ENCODE measurements at places on chromosomes 3 and 15. TPM values are rescaled to one million over a fixed set of nuclear protein-coding genes. Genes with fewer than 3 reads are reported as not detected.

FBXO40 gene
- 0.09 TPM for total RNA-seq

CNTN6 gene
- 9.2 TPM for total RNA-seq

DLEC1 gene
- total RNA-seq: 2.7 TPM

NEK10 gene
- total RNA-seq: 0.49 TPM

C3orf85 gene
- not detected for total RNA-seq

SATB1 gene
- 28.4 TPM for total RNA-seq

CRYGS gene
- total RNA-seq: 3.8 TPM

DNA sequence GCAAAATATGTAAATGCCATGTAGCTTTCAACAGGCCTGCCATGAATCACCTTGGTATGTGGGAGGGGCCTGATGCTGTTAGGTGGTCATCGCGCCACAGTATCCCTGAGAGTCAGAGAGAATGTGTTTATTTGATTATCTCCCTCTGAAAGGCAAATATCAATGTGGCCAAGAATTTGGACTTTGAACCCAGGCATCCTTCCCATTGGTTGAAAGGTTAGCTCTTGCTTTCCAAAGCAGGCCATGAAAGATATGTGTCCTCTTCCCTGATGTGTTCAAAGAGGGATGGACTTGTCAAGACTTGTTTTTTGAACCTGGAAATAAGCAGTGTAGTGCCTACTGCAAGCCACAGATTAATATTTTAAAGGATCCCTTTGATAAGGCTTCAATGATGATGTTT is 36.7 kb downstream of the SRP14 start:
- no peak for DNase-seq

DNA sequence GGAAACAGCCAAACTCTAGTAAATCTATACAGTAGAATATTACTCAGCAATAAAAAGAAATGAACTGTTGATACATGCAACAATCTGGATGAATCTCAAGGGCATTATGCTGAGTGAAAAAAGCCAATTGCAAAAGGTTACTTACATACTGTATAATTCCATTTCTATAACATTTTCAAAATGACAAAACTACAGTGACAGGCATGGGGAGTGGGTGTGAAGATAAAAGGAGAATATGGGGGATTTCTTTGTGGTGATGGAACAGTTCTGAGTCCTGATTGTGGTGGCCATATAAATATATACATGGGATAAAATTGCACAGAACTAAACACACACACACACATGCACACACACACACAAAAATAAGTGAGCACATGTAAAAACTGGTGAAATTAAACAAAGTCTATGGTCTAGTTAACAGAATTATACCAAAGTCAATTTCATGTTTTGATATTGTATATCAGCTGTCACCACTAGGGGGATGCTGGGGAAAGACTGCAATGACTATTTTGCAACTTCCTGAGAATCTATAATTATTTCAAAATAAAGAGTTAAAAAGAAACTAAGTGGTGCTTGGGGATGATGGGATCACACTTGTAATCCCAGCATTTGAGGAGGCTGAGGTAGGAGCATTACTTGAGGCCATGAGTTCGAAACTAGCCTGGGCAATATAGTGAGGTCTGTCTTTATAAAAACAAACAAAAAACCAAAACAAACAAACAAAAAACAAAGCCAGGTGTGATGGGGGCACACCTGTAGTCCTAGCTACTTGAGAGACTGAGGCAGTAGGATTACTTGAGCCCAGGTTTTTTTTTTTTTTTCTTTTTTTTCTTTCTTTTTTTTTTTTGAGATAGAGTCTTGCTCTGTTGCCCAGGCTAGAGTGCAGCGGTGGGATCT is 66.0 kb downstream of the SPTSSB start:
- DNase-seq: no peak

- no peak for DNase-seq
These were observed 9.3 kb downstream of the B2M start for GRCh38 chr15:44720460-44721176.

DNA sequence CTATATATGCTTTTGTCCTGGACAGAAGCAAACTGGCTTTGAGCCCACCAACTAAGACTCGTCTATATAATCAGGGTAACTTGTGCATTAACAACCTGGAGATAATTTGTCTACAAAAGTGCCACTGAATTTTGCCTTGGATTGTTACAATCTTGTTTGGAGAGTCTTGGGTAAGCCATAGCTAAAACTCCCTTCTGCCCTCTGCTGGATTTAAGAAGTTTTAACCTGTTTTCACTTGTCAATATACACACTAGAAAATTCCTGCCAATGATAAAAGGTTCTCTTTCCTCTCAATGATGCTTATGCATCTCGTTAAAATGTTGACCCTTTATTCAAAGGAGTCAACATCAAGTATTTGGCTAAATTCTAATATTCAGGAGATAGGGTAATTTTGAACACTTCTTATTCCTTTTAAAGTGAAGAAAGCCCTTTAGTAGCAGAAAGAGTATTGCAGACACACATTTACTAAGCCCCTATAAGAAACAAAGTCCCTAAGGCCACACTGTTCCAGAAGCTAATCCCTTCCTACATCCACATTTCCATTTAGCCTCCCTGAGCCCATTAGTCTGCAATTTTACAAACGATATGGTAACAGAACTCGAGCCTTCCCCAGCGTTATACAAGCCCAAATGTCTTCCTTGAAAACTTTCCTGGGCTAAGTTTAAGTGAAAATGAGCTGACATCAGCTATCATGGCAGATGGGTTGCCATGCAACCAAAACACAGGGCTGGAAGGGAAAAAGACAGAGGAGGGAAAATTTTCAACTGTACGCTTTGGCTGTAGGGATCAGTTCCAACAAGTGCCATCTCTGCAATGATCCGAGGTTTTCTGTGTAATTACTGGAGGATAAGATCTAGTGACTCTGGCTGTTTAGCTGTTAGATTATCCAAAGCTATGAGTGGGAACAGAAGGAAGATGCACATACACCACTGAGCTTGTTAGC is 75.9 kb upstream of the FGF12 start:
- no peak for DNase-seq

DNA sequence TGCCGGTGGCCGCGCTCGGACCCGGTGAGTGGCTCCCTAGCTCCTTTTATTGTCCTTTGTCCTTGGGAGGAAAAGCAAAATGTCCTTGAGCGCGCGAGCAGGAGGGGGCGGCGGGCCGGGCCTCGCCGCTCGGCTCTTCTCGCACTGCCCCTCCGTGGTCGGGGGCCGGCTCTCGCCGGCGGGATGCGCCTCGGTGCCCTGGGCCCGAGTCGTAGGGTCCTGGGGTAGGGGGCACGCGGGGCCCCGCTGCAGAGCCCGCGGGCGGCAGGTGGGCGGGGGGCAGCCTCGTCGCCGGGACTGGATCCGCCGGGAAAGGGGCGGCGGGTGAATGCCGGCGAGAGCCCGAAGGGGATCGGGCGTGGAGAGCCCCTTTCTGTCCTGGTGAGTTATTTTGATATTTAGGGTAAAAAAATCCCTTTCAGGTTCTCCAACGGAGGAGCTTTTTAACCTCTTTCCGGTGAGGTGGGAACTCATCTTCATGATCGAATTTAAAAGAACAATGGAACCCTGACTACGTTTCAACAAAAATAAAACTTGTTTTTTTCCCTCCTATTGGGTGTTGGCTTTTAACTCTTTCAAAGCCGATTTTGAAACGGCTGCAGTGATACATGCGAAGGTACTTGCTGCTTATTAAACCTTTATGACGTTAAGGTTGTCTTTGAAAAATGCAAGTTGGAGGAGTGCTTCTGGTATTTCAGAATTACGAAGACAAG is 16.8 kb upstream of the CHD2 start:
- DNase-seq: peak; percentile 77

DNA sequence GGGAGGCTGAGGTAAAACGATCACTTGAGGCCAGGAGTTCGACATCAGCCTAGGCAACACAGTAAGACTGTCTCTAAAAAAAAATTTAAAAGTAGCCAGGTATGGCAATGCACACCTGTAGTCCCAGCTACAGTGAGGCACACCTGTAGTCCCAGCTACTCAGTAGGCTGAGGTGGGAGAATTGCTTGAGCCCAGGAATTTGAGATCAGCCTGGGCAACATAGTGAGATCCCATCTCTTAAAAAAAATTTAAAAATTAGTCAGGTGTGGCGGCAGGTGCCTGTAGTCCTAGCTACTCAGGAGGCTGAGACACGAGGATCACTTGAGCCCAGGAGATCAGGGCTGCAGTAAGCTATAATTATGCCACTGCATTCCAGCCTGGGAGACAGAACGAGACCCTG is 6.8 kb downstream of the MESD start:
- DNase-seq: no peak

DNA sequence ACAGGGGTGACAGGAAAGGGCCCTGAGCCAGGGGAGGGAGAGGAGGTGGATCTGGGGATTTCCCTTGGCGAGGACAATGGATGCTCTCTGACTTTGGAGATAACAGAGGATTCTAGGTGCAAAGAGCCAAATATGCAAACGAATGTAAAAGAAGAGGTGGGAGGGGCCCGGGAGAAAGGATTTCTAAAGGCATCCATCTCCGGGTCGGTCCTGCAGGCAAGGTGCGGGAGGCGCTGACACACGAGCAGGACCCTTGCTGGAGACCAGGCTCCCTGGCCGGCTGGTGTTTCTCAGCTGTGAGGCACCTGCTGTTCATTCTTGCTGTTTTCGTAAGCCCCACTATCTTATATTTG is 115.2 kb upstream of the TLE3 start:
- DNase-seq: no peak

- DNase-seq: no peak
These were observed 368.2 kb upstream of the WNT5A start for GRCh38 chr3:55855311-55855710.

DNA sequence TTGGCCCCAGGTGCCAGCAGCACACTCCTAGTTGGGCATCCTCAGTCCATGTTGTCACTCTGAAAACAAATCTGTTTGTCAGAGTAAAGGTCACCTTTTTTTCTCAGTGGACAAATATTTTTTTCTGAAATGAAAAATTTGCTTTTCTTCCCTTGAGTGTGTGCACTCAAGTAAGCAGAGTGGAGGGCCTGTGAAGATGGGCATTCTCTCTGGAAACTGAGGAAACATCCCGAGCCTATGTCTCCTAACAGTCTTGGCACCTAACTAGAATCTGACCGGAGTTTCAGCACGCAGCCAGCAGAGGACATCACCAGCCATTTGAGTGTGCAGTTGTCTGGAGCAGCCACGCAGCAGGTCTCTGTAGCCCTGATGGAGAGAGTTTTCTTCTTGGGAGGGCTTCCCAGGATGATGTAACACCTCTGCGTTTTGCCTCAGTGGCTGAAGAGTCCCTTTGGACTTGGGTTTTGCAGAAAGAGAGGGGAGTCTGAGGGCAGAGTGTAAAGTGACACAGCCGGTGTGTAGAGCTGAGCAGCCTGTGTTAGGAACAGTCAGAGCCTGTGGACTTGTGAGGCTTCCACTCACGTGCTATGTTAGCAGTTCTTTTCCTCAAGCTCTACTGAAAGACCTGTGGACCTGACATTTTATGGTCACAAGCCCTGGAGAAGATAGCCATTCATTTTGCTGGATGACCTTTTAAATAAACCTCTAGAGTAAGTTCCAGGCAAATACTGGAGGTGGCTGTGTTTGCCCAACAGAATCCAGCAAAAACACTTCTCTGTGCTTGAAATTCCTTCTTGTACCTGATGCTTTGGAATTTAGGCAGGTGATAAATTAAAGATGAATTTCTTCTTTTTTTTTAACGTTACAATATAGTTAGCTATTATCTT is 51.6 kb downstream of the ABHD2 start:
- no peak for DNase-seq

- DNase-seq: no peak
These were observed 171.1 kb upstream of the CGNL1 start for GRCh38 chr15:57205027-57205855.

GRCh38 chr3:100702980-100703345 is 6.3 kb upstream of the TFG start:
- no peak for DNase-seq

DNA sequence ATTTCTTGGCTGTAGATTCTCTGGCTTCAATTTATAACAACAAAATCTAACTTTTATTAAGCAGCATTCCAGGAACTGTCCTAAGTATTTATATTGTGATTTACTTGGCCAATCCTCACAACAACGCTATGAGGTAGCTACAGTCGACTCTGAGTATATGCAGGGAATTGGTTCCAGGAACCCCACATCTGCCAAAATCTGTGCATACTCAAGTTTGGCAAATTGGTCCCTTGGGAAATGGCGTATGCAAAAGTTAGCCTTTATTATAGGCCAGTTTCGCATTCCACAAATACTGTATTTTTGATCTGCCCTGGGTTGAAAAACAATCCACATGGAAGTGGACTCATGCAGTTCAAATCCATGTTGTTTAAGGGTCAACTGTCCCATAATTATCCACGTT is 53.9 kb downstream of the RAP2B start:
- DNase-seq: no peak

DNA sequence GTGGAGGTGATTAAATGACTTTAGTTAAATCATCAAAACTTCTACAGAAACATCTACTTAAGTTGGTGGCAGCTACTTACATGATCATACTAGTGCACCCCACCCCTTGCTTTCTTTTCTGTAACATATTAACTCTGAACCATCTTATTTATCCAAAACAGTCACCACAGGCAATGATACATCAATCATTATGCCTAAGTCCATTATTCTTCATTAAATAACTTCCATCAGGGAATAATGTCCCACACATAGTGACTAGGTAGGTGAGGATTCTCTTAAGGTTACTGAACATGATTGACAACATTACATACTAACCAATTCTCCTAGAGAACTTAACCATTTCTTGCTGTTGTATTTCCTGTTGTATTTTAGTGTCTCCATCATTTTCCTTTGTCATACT is 210.2 kb downstream of the NR1D2 start:
- no peak for DNase-seq

DNA sequence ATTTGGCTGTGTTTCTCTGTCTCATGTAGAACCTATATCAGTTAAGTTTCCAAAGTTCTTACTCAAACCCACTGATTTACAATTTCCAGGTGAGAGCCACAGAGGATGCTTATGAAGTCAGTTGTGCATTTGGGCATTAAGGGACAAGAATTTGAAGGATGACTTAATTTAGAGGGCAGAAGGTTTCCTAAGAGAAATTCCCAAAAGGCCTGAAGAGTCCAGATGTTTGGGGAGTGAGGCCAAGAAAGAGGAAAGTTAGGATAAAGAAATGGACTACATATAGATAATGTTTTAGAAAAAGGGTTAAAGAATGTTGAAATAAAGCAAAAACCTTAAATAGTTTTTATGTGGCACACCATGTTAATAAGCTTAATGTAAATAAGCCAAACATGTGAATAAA is 338.7 kb upstream of the GRM7 start:
- DNase-seq: no peak

- DNase-seq: peak; percentile 92
These were observed 99.7 kb upstream of the LIPC start for GRCh38 chr15:58331913-58332675.

DNA sequence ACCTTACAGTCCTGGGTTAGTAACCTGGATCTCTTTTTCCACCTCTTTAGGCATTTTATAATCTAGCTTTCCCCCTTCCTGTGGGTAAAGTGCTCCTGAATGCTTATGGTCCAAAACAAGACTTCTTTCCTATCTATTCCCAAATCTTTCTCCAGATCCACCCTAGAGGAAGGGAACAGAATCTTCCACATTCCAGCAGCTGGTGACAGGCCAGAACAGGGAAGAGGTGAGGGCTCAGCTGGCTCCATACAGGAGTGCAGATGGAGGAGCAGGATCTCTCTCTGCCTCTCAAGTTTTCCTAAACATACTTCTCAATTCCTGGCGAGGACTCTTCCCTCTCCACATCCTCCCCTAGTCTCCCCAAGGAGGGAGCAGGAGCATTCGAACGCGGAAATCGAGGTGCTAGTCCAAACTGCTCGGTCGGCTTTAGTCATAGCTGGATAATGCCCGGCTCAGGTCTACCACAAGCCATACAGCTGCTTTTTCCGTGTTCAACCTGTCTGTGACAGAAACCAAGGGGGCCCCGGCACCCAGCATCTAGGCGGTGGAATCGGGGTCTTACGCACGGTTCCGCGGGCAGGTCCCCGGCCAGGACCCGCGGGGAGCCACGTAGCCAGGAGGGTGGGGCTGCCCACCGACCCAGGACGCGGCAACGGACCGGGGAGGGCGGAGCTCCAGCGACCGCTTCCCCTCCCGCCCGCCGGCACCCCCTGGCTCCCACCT is 4.0 kb downstream of the RASSF1 start:
- DNase-seq: no peak
